ENCODE measurements at places on chromosomes 16 and 17.

- no peak for DNase-seq
These were observed 230.8 kb downstream of the TANC2 start for GRCh38 chr17:63196772-63197335.

- no peak for DNase-seq
These were observed 198.4 kb upstream of the SOX9 start for GRCh38 chr17:71922439-71922838.

- no peak for DNase-seq
These were observed 107.8 kb downstream of the YPEL2 start for GRCh38 chr17:59439262-59439661.

DNA sequence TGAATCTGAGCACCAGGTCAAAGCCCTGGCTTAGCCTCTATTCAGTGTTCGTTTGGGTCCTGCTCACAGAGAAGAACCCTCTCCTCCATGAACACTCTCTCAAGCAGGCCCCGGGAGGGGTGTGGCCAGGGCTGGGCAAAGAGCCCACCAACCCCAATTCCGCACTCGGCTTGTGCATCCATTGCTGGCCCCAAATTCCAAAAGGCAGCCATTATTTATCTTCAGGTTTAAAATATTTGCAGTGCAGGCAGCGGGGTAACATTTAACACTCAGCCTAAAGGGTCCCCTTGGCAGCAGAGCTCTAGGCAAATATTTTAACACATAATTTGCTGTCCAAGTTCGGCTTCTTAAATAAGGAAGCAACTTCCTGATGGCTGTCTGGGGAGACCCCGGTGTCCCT is 115.7 kb downstream of the ZNF423 start:
- no peak for DNase-seq

- no peak for DNase-seq
These were observed 28.5 kb downstream of the CLEC3A start for GRCh38 chr16:78050734-78051400.

DNA sequence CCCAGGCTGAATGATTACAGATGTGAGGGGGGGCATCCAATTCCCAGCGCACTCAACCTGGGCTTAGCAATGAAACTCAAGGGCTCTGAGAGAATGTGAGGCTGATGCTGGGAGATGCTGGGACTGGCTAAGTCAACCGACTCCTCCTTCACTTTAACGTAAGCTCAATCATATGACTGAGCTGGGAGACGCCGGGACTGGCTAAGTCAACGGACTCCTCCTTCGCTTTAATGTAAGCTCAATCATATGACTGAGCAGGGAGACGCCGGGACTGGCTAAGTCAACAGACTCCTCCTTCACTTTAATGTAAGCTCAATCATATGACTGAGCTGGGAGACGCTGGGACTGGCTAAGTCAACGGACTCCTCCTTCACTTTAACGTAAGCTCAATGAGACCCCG is 179.4 kb downstream of the VPS53 start:
- DNase-seq: no peak

DNA sequence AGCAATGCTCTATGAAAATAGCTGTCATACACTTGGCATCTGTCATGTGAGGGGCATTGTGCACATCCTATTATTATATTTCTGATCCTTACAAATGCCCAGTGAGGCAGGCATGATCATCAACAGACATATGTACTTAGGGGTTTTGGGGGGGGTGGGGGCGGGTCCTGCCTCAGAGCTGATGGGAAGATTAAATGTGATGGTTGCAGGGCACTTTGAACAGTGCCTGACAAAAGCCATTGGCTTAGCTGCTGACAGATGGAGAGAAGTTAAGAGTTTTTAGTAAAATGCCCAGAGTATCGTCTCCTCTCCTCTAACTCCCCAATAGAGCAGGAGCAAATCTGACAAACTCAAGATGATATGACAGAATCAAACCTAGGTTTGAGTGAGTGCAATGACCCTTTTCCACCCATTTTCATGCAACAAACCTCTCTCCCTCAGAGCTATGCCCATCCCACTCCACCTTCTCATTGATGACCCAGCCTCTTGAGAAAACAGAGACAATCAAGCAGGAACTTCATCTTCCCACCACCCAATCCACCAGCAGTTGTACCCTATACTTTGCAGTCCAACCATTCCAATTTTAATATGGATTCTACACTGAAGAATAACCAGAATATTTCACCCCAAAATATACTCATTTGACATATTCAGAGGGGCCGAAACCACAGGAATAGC is 4.8 kb downstream of the KLHL11 start:
- DNase-seq: no peak

Data from erythroblast (primary cell).